ENCODE measurements at places on chromosomes 7 and 10.

DNA sequence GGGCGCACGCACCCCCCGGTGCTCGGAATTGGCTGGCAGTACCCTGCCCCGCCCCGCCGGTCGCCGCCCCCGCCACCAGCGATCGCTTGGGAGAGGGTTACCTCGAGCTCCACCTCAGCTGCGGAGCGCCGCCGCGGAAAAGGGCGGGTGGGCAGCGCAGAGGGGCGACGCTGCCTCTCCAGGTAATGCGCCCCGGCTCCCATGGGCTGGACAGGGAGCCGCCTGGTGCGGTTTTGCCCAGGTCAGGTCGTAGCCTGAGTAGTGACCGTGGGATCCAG, 1.3 kb downstream of the PFKFB3 start:
- DNase-seq = no peak

DNA sequence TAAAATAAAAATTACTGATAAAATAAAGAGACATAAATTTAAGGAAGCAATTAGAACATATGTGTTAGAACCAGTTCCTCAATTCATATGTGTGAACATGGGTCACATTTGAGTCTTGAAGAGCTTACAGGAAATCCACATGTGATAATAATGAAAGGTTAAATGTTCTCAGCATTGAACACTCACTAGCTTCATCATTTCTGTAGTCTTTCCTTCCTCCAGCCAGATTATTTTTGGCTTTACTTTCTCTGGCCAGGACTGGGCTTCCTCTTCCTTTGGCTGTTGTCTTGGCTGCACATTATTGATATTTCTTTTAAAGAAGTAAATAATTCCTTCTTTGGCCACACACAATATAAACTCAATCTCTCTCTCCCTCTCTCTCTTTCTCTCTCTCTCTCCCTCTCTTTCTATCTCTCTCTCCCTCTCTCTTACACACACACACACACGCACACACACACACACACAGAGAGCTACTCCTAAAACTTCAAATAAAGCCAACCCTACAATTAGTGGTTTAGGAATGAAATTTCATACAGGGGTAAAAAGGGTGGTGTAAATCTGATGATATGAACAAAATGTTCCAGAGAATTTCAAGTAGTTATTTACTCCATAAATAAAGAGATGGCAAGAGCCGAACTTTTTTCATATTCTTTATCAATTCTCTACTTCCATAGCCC, 171.2 kb downstream of the REEP3 start:
- no peak for DNase-seq

DNA sequence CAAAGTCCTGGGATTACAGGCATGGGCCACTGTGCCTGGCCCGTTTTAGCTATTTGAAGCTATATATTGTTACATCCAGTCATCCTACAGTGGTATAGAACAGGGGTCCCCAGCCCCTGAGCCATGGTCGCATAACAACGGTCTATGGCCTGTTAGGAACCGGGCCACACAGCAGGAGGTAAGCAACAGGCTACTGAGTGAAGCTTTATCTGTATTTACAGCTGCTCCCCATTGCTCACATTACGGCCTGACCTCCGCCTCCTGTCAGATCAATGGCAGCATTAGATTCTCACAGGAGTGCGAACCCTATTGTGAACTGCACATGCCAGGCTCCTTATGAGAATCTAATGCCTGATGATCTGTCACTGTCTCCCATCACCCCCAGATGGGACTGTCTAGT, 26.3 kb upstream of the TSPAN33 start:
- DNase-seq = no peak

GRCh38 chr10:10125676-10126075, 892.0 kb upstream of the CELF2 start:
- no peak for DNase-seq

- DNase-seq = no peak
Observed at GRCh38 chr10:21810582-21811244, 192.8 kb downstream of the DNAJC1 start.

- DNase-seq = no peak
Observed at GRCh38 chr10:116385994-116386809, 41.4 kb upstream of the PNLIPRP3 start.

DNA sequence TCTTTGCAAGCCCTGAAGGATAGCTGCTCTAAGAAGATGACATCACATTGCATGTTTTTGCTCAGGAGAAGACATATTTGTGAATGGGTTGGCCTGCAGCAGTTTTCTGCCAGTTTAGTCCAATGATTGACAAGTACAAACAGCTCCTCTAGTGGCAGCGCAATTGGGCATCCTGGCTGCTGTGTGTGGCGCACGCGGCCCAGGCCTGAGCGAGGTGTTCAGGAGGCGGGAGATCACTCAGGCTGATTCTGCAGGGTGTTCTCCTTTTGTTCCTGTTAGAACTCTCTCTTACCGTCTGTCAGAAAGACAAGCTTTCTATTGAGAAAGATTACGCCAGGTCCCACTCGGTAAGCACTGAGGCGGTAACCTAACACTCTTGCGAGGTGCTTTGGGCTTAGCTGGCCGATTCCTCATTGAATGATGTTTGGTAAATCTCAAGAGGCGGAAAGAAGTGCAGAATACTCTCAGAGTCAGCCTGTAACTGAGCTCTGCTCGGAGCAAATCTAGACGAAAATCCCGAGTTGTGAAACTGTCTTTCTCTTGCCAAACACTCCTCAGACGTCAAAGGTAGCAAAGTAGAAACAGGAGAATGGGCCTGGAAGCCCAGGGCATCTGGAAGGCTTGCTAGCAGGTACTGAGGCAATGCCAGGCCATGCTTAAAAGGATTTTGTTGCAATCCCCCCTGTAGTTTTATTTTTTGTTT, 219.2 kb upstream of the BMPER start:
- DNase-seq = peak; percentile 67

GRCh38 chr10:96906864-96907263, 74.8 kb downstream of the LCOR start:
- no peak for DNase-seq

GRCh38 chr10:21514818-21515351, 10.6 kb downstream of the SKIDA1 start:
- no peak for DNase-seq

Measured in NCI-H2107 (cell line).